ENCODE measurements at places on chromosomes 4 and X.

- no peak for DNase-seq
These were observed 97.6 kb upstream of the IRS4 start for GRCh38 chrX:108833993-108834392.

GRCh38 chrX:2516623-2517022, 15.8 kb upstream of the DHRSX start:
- DNase-seq, result no peak

GRCh38 chrX:28189011-28189410, 207.8 kb upstream of the DCAF8L1 start:
- DNase-seq, result peak; percentile 50

- no peak for DNase-seq
These were observed 981.6 kb downstream of the CCSER1 start for GRCh38 chr4:91108751-91109150.

DNA sequence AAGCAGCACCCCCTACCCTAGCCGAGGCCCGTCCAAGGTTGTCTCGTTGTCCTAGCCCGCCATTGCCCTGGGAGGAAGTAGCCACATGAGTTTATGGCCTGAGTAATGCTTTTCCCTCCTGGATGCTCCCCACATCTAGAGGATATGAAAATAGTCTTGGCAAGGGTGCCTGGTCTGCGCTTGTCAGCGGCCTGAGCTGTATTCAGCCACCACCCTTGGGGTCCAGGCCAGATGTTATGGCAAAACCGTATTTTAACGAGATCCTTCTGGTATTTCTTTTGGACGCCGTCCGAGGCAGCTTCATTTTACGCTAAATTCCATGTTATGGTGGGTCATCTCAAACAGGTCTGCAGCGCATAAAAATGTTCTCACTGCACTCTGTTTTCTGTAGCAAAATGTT, 89.3 kb downstream of the GPR143 start:
- no peak for DNase-seq

DNA sequence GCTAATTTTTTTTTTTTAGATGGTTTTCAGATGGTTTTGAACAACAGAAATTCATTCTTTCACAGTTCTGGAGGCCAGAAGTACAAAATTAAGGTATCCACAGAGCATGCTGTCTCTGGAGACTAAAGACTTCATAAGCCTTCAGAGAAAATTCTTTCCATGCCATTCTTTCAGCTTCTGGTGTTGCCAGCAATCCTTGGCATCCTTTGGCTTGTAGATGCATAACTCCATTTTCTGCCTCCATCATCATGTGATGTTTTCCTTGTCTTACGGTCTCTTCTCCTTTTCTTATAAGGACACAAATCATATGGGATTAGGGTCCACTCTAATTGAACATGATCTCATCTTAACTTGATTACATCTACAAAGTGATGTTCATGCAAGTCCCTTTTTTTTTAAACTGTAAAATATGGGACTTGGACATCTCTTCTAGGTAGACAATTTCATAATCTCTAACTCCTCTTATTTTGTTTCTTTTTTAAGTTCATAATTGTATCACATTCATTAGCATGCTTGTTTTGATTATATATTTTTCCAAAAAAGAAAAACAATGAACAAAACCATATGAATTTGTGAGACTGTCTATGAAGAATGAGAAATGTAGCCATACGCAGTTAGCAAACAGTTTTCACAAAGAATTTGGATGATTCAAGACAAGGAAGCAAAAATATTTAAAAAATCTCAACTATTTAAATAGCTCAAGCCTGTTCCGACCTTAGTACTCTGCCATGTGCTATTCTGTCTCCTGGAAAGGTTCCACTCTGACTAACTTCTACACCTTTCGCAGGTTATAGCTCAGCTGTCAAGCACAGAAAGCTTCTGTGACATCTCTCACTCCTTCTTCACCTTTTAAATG, 53.1 kb upstream of the GIMD1 start:
- DNase-seq, result no peak

DNA sequence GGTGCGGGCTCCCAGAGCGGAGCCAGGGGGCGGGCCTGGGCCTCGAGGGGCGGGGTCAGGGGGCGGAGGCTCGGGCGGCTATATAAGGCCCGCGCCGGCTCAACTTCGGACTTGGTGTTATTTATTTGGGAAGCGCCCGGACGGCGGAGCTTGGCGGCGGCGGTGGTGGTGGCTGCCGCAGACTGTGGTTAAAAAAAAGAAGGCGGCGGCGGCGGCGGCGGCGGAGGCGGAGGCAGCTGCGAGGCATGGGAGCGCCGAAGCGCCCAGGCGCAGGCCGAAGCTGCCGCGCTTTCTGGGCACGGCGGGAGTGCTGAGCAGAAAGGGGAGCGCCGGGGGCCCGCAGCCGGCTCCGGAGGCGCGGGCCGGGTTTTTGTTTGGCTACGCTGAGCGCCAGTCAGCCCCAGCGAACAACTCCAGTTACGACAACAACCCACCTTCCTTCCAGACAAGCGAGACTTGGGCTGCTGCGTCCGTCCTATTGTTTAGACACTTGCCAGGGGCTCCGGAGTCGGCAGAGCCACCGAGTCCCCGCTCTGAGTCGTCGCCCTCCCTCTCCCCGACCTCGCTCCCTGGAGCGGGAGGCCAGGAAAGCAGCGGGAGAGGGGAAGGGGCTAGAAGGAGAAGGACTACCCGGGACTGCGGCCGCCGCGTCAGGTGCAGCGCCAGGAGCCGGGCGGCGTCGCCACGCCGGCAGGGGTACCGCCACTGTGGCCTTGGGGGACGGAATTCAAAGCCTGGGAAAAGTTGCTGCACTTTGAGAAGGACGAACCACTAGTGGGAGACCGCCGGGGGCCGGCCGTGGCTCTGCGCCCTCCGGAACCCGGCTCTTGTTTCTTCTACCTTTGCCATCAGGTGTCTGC, at the start of gene SLIT2:
TSS of gene SLIT2 (plus strand) at position 110 of the 860 bp plus-strand sequence. CDS start 1,911 bp downstream, outside the sequence.
- DNase-seq, result no peak

- no peak for DNase-seq
These were observed 57.5 kb upstream of the GIMD1 start for GRCh38 chr4:106426069-106426468.

DNA sequence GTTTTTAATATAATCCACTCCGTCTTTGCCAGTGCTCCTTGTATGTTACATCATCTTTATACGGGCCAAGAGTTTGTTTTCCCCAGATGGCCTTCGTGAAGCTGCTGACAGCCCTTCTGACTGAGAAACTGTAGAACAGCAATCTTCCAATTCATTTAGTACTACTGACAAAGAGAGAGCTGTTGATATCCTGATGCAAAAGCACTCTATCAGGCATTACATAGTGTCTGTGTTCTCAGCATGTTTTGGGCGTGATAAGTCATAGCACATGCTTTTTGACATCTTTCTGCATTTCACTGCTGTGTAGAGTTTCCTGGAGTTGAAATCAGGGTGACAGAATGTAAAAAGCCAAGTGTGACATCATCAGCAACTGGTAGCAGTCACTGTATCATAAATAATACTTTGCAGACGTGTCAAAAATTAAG, 746.3 kb upstream of the FAM241A start:
- DNase-seq, result no peak

- DNase-seq, result no peak
These were observed 42.0 kb downstream of the CENPE start for GRCh38 chr4:103156106-103156505.

GRCh38 chrX:53440621-53441517, 6.7 kb upstream of the HSD17B10 start:
- peak; percentile 51 for DNase-seq

DNA sequence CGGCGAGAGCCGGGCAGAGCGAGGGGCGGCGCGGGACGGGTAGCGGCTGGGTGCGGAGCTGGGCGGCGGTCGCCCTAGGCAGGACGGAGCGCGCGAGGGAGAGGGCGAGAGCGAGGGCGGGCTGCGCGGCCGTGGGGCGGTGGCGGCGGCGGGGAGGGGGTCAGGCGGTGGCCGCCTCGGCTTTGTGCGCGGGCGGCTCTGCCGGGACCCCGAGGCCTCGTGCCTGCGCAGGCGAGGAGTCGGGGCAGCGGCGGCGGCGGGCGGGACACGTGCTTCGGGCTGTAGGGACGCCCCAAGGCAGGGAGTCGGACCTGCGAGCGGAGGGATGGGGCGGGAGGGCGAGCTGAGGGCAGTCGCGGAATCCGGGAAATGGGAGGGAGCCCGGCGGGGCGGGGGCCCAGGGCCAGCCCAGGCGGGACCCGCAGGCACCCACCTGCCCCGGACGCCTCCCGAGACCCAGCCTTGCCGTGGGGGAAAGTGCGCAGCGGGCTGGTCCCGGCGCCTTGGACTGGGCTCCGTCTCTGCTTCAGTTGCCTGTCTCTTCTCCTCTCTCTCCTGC, 465 bp downstream of the BMPR1B start:
- DNase-seq, result peak; percentile 18

GRCh38 chr4:8105306-8106100, 53.1 kb downstream of the ABLIM2 start:
- DNase-seq, result no peak

DNA sequence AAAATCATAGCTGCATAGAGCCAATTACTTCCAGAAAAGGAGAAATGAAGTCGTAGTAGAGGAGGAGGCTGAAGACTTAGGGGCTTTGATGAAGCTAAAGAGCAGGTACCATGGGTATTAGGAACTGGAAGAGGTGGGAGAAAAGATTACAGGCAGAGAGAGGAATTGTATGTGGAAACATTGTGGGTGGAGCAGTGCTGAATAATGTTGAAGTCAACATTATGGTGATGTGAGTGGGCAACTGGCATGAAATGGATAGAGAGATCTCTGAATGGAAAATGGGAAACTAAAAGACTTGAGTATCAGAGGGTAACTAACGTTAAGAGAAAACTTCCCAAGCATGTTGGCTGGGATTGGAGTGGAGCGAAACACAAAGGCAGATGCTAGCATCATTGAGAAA, 92.5 kb downstream of the AREG start:
- DNase-seq, result no peak

DNA sequence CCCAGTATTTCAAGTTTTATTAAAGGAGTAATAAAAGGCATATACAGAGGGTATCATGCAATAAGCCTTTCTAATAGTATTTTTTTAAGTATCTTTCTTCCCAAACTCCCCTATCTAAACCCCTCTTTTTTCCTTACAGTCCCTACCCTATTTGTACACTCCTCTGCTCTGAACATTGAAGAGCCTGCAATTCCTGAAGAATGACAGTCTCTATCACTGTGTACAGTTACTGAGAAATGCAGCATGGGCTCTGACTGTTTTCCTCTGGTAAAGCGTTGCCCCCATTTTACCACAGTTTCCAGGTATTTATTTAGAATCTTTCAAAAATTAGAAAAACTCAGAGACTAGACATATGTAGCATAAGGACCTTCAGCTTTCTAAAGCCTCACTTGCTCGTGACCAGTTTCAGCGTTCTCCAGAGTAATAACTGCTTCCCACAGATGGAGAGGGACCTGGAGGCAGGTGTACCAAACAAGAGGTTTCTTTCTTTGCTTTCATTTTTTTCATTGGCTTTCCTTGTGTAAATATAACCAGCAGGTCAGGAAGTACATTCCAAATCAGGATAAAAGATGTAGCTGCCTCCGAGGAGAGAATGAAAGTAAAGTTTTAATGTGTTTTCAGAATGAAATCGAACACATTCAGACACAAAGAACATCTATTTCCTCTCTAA, 230.8 kb downstream of the CFAP299 start:
- DNase-seq, result no peak

DNA sequence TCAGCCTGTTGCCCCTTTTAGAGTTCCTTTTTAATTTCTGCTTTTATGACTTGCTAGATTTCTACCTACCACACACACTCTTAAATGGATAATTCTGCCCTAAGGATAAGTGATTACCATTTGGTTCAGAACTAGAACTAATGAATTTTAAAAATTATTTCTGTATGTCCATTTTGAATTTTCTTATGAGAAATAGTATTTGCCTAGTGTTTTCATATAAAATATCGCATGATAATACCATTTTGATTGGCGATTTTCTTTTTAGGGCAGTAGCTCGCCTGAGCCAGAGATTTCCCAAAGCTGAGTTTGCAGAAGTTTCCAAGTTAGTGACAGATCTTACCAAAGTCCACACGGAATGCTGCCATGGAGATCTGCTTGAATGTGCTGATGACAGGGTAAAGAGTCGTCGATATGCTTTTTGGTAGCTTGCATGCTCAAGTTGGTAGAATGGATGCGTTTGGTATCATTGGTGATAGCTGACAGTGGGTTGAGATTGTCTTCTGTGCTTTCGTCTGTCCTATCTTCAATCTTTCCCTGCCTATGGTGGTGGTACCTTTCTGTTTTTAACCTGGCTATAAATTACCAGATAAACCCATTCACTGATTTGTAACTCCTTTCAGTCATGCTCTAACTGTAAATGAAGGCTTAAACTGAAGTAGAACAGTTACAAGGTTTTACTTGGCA, 7.8 kb downstream of the ALB start:
- DNase-seq, result no peak

DNA sequence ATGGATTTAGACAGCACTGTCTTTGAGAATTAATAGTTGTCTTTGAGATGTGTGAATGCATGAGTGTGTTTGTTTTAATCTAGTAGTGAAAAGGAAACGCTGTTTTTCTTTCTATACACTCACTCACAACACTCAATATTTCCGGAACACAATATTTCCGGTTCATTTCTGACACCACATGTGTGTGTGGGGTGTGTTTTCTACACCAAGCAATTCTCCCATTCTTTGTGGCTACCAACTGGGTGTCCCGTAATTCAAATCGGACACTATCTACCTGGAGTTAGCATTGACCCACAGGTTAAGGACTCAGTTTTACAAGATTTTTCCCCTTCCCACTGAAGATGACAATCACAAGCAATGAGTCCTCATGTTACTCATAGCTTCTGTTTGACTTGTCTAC, 113.9 kb downstream of the SNCA start:
- peak; percentile 32 for DNase-seq

DNA sequence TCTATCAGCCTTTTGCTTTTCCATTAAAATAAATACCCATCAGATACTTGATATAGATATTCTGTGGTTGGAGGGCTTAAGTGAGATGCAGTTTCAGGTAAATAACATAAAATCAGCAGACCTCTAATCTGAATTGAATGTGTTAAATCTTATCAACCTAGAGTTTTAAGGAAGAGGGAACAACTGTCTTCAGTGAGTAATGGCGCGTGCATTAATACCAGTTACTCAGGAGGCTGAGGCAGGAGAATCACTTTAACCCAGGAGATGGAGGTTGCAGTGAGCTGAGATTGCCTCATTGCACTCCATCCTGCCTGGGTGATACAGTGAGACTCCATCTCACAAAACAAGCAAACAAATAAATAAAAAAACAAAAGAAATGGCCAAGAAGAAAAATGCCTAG, 54.3 kb downstream of the FAT4 start:
- DNase-seq, result peak; percentile 5

DNA sequence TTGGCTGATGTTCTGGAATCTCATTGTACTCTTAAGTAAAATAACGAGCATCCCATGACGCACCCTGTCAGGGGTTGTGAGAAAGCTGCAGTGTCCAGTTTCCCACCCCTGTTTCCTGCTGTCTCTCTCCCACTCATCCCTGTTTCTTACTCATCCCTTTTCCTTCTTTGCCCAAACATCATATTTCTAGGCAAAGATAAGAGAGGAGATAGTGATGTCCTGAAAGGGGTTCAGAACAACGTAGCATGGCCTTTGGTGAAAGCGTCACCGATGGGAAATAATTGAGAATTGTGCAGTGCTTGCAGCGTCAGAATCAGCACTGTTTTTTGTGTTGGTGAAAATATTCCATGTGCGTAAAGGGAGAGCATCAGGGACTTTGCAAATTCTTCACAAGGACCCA, 23.5 kb upstream of the TMEM165 start:
- DNase-seq, result peak; percentile 74
